HEK293T (cell line): ENCODE measurements at places on chromosomes 2 and 18.

- DNase-seq = no peak
Measured at GRCh38 chr18:709771-710170, 2.7 kb downstream of the ENOSF1 start.

- DNase-seq = no peak
Measured at GRCh38 chr18:51234117-51235008, 36.9 kb upstream of the MEX3C start.

- no peak for DNase-seq
Measured at GRCh38 chr2:133666621-133667020, 98.4 kb upstream of the NCKAP5 start.

DNA sequence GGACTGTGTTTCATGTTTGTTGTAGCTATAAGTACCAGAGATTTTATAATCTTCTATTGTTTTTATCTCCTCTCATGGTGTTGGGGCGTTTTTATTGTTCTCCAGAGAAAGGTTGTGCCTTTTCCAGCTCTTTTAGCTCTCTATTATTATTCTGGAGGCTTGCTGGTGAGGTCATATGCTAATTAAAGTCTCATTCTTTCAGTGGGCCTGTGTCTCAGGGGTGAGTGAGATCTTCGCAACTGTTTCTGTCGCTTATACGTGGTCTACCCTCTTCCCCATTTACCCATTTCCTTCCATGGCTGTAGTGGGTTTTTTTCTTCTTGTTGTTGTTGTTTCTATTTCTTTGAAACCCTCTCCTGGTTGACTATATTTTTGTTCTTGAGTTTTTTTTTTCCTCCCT lies 584.9 kb downstream of the TMEM182 start:
- DNase-seq = no peak

GRCh38 chr18:2914185-2914880 lies 67.5 kb downstream of the EMILIN2 start:
- no peak for DNase-seq

- DNase-seq = no peak
Measured at GRCh38 chr2:72835403-72835802, 9.6 kb upstream of the EXOC6B start.

- peak; percentile 44 for DNase-seq
Measured at GRCh38 chr18:75223687-75224347, 13.2 kb downstream of the TSHZ1 start.

DNA sequence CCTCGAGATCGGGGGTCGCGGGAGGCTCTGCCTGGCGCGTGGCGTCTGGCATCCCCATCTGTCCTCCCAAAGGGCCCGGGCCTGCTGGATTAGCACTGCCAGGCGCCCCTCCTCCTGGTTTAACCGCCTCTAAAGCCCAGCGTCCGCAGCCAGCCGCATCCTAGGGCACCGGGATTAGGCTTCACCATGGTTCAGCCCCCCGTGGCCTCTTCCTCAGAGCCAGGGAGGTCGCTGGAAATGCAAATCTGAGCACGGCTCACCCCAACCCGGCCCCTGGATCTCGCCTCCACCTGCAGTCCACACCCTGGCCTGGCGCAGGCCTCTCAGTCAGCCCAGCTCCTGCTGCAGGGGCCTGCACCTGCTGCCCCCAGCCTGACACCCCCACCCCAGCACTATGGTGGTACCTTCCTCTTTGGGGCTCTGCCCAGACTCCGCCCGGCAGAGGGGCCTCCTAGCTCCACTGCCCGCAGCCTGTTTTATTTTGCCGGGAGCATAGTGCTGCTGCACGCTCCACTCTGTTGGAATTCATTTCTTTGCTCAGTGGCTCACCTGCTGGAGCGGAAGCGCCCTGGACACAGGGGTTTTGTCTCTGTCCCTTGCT lies 13.2 kb downstream of the PRELID3A start:
- DNase-seq = no peak
